Neural progenitor cell (in vitro differentiated cells): ENCODE measurements at places on chromosomes 1 and 21. TPM values are rescaled to one million over a fixed set of nuclear protein-coding genes. Genes with fewer than 3 reads are reported as not detected.

SCYL3 gene
- total RNA-seq: 10.6 and 12.8 TPM in 2 replicates

CFHR5 gene
- total RNA-seq: not detected in 2 replicates

PROK1 gene
- total RNA-seq: 0.12 TPM in 1 of 2 replicates, not detected in the other

ADAM15 gene
- total RNA-seq: 15.7 and 44.9 TPM in 2 replicates

TSPAN1 gene
- not detected in 2 replicates for total RNA-seq

ANKRD34A gene
- total RNA-seq: 0.06 and 0.28 TPM in 2 replicates

CFHR4 gene
- total RNA-seq: not detected in 2 replicates

LMX1A gene
- total RNA-seq: 6.6 and 8.7 TPM in 2 replicates

NIPAL3 gene
- 6.9 and 12.1 TPM in 2 replicates for total RNA-seq

SAMD13 gene
- total RNA-seq: 4.6 and 5.6 TPM in 2 replicates

IQCC gene
- 5.6 and 5.8 TPM in 2 replicates for total RNA-seq

GRCh38 chr1:236930503-236930902 is 73.7 kb downstream of the MT1HL1 start:
- no peak for DNase-seq

DNA sequence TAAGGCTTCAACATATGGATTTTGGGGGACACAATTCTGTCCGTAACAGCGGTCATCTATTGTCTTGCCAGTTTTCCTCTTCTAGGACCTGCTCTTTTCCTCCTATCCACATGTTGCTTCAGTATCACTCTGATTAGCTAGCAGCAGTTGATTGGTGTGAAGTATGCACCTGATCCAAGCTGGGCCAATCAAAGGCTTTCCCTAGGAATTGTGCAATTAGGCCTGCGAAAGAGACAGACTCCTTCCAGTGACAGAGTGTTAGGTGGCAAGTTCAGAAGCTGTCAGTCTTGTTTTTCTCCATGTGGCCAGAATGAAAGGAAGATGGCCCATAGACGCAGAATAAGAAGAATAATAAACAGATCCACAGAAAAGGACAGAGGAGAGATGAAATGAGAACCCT is 34.1 kb upstream of the IL12RB2 start:
- no peak for DNase-seq

GRCh38 chr1:186761358-186761757 is 67.4 kb upstream of the PLA2G4A start:
- DNase-seq: no peak

GRCh38 chr1:98001764-98002163 is 80.9 kb upstream of the DPYD start:
- DNase-seq: no peak

DNA sequence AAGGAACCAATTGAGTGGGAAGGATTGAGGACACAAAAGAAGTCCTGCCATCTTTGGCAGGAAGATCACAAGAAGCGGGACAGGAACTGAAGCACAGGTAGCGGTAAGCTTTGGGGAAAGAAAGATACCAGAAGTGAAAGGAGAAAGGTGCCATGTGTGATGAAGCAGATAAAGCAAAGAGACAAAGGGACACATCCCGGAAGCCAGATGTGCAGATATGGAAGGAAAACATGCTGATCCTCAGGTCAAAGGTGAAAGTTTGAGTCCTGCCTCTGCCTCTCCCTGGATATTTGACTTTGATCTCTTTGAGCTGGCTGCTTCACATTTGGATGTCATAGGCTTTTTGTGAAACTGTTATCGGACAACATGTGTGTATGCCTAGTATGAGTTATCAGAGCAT is 34.0 kb downstream of the ACP6 start:
- DNase-seq: no peak

- DNase-seq: no peak
These were observed 81.0 kb downstream of the MAN1C1 start for GRCh38 chr1:25697435-25698217.

- peak; percentile 63 for DNase-seq
These were observed 489 bp downstream of the CELSR2 start for GRCh38 chr1:109249654-109250401.

- DNase-seq: no peak
These were observed 66.5 kb upstream of the RAB3GAP2 start for GRCh38 chr1:220338759-220339158.

DNA sequence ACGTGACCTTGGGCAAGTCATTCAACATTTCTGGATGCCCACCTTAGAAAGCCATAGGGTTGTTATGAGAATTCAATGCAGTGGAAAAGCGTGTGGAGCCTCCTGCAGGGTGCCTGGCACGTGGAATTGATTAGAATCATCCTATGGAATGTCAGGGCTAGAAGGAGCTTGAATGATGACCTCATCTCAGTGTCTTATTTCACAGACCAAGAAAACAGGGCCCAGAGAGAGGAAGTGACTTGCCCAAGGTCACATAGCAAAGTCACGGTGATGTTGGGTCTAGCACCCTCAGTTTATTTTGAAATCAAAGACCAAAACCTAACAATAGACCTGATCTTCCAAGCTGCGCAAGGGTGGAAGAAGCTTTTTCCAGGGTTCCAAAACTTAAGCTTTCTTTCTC is 6.0 kb downstream of the TRABD2B start:
- DNase-seq: no peak

DNA sequence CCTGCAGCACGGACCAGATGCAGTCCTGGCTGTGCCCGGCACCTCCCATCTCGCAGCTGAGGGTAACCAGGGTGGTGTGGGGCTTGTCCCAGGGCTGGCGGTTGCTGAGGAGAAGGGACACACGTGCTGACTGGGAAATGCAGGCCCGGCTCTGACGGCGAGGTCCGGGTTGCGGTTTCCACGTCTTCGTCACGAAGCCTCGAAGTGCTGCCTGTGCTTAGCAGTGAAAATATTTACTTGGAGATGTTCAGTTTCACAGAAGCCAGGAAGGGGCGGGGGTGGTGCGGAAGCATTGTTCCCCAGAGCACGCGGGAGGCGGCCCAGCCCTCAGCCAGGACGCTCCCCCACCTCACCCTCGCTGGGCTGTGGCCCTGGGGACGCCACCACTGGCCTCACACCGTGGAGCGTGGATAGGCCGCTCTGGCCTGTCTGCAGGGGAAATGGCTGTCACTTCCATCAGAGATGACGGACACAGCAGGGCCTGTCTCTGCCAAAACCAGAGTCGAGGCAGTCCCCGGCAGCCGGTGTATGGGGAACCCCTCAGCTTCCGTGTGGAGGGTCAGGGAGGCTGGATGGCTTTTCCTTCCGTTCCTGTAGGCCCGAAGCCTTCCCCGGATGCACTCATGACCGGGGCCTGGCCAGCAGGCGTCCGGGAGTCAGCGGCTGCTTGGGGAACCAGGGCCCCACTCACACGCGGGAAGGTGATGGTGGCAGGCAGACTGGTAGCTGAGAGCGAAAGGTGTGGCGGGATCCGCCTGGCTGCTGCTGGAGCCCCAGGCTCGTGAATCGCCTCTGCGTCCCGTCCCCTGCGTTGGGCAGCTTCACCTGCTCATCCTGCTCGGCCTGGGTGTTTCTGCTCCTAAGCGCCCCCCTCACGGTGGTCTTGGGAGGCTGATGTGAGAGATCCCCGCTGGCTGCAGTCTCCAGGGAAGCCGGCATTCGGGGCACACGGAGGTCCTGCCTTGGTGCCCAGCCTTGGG is 14.7 kb upstream of the POFUT2 start:
- DNase-seq: no peak

GRCh38 chr1:93078638-93078985 is 471 bp upstream of the MTF2 start:
- peak; percentile 20 for DNase-seq

- no peak for DNase-seq
These were observed 29.7 kb upstream of the EVA1B start for GRCh38 chr1:36352910-36353878.

- peak; percentile 91 for DNase-seq
These were observed 9.0 kb downstream of the BLACAT1 start for GRCh38 chr1:205446828-205447227.

DNA sequence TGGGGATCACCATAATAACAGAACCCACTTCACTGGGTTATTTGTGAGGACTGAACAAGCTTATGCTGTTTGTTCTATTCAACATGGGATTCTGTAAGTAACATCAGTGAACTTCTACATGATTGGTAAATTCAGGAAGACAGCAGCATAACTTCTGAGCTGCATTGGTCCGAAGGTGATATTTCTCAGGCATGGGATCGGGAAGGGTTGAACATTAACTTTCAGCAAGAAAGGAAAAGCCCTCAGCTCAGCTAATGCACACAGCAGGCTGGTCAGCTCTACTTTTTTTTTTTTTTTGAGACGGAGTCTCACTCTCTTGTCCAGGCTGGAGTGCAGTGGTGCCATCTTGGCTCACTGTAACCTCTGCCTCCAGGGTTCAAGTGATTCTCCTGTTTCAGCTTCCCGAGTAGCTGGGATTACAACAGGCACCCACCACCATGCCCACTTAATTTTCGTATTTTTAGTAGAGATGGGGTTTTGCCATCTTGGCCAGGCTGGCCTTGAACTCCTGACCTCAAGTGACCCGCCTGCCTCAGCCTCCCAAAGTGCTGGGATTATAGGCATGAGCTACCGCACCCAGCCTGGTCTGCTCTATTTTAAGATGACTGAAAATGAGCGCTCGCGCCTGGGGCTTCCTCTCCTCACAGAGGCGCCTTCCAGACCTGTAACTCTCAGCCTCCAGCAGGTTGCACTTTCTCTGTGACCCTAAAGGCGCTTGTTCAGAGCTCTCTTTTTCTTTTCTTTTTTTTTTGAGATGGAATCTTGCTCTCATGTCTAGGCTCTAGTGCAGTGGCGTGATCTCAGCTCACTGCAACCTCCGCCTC is 42.2 kb downstream of the ECE1 start:
- no peak for DNase-seq

DNA sequence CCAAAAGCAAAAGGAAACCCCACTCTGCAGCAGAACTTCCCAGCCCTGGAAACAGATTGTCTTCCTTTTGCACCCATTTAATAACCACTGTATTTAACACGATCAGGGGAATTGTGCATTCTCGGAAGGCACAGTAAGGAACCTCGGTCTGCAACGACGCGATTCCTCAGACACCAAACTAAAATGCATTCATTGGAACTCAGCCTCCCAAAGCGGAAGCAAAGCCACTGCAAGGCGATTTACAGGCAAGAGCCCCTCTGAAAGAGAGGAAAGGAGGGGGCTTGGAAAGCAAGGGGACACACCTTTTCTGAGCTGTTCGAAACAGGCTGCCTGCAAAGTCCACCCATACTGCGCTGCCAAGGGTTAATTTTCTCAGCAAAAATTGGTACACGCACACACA is 297.7 kb downstream of the OMA1 start:
- DNase-seq: peak; percentile 45

- DNase-seq: no peak
These were observed 148.6 kb downstream of the HUNK start for GRCh38 chr21:32021319-32021994.

- DNase-seq: no peak
These were observed 12.7 kb downstream of the ATP1A4 start for GRCh38 chr1:160164121-160164520.

GRCh38 chr1:184596950-184597645 is 157.6 kb downstream of the EDEM3 start:
- DNase-seq: peak; percentile 61

DNA sequence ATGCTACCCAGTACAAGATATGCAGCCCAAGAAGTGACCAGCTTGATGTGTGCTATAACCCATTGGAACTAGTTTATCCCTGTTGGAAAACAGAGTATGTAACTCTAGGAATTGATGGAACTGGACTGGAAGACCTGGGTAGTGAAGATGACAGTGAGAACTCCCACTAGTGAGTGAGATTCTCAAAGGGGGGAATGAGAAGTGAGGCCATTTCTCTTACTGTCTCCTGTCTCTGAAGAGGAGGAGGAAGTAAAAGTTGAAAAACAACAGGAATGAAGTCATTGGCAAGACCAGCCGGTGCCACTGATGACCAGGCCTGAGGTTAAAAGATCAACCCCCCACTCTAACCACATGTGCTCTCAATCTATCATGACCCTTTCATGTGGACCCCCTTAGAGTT is 20.9 kb downstream of the PLA2G2F start:
- DNase-seq: no peak

- no peak for DNase-seq
These were observed 16.7 kb upstream of the MAGOH start for GRCh38 chr1:53255031-53255430.
